ENCODE measurements at places on chromosomes 2 and 18.

- no peak for DNase-seq
These were observed 209.6 kb upstream of the SLC39A10 start for GRCh38 chr2:195447323-195447975.

GRCh38 chr2:204538182-204539018 lies 6.9 kb upstream of the PARD3B start:
- no peak for DNase-seq

DNA sequence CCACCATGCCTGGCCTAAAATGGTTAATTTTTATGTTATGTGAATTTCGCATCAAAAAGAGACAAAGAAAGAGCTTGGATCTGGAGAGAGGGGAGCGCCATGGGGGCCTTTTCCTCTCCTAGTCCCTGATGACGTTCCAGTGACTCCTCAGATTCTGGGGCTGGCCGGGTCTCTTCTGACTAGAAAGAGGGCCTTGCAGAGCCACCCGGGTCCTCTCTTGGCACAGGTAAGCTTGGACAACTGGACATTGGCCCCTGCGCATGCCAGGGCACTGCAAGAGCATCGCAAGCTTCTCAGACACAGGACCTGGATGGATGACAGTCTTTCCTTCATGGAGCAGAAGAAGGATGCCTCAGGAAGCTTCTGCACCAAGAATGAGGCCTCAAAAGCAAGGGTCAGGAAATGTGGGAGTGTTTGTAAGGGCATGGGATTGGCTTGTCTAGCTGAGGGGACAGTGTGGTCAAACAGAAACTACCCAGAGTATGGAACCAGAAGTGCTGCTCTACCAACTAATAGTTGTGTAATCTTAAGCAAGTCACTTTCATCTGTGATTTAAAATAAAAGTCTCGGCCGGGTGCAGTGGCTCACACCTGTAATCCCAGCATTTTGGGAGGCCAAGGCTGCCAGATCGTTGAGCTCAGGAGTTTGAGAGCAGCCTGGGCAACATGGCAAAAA lies 35.2 kb downstream of the FOSL2 start:
- no peak for DNase-seq

DNA sequence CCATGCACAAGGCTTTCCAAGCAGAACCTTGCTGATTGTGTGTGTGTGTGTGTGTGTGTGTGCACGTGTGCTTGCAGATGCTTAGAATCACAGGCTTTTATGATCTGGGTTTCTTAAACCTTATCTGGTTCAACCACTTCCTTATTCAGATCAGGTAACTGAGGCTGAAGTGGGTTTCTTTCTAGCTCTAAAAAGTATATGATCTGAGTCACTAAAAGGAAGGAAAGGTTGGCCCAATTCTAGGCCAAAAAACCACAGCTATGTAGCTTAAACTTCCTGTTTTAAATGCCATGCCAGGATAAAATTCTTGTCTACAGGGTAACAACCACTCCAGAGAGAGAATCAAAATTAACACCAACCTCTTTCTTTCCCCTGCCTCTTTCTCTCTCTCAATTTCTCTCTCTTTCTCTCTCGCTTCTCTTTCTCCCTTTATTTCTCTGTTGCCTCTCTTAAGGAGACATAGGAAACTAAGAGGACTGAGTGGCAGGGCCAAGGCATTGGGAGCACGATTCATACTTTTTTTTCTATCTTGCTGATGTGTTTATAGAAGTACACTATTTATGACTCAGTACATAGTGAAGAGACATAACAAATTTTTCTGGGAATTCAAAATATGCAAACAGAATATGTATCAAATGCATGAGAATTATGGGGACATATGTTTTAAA lies 140.3 kb downstream of the TRIB2 start:
- DNase-seq = no peak

DNA sequence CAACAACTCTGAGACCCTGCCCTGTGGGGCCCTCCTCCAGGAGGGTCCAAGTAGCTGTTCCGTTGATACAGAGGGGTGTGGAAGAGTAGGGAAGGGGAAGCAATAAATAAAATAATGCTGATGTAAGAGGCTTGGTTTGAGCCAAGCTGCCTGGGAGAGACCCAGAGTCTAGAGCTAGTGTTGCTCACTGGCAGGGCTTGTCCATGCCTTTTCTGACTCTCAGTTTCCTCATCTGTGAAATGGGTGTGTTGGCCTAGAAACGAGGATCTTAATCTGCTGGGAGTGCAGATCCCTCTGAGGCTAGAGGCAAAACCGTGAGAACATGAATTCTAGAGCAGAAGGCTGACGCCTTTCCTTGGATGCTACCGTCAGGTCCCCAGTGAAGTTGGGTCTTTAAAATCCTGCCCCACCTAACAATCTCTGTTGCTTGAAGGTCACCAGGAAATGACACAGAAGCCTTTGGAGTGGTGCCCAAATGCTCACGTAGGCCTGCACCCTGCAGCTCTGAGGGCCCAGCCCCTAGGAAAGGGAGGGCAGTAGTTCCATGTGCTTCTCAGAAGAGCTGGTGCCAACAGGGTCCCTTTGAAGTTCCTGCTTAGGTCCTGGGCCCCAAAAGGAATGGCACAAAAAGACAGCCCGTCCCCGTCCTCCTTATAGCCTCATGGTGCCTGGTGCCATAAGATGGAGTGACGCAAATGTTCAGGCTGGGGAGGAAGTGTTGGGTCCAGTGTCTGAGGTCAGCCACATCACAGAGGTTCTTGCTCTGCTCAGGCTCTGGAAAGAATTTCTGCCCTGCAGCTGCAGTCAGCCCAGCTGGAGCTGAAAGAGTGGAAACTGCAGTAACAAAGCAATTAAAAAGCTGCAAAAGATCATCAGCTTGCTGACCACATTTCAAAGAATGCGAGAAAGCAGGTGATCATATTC lies 73.2 kb upstream of the SMAD2 start:
- DNase-seq = no peak

DNA sequence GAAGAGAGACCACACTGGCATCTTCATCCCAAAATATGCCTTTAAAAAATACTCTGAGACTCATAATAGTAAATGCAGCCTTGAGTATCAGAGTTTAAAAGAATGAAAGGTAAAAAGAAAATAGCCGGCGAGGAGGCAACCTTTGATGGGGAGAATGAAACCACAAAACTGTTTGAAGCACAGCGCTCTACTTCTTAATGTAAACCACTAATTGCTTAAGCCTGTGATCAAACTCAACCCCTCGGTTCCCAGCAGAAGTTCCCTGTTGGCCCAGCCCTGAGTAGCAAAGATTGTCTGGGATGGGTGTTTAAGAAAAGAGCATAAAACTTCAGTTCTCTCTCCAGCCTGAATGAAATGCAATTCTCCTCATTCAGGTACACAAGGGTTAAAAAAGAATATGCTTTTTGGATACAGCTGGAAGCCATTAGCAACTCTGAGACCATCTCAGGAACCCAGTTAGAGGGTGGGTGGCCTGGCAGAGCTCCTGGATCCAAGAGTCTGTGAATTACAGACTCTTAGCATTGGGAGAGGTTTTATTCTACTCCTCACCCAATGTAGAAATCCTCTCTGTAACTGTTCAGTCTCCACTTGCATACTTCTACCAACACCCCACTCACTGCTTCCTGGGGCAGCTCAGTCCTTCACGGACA lies 44.8 kb downstream of the VIT start:
- DNase-seq = no peak

GRCh38 chr2:214477305-214477704 lies 66.5 kb downstream of the VWC2L start:
- no peak for DNase-seq

DNA sequence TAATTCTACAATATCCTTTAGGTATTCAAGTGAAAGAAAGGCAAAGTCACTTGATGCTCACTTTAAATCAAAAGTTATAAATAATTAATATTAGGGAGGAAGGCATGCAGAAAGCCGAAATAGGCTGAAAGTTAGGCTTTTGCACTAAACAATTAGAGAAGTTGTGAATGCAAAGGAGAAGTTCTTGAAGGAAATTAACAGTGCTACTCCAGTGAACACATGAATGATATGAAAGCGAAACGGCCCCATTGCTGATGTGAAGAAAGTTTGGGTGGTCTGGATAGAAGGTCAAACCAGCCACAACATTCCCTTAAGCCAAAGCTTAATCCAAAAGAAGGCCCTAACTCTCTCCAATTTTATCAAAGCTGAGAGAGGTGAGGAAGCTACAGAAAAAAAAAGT lies 103.1 kb upstream of the CXCR4 start:
- DNase-seq = no peak
